HFFc6 (cell line): ENCODE measurements at places on chromosomes 7 and 10.

- DNase-seq = no peak
These were observed 16.4 kb downstream of the SEPHS1 start for GRCh38 chr10:13331646-13332045.

- no peak for DNase-seq
These were observed 29.0 kb upstream of the DGKI start for GRCh38 chr7:137875746-137876145.

DNA sequence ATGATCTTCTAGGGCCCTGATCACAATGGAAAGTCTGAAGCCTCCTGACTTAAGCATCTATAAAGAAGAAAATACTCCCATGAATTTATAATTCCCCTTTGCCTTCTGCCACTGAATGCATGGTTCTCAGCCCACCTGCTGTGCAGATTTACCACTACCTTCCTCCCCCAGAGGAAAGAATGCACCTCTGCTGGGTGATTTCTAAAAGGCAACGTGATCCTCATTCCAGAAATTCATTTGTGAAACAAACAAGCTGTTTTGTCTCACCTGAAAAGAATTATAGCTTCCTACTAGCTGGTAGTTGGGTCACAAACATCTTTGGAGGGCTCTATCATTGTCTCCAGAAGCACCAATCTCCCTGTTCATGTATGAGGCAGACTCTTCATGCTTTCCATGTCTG is 320.2 kb downstream of the CDC14C start:
- DNase-seq = no peak

GRCh38 chr10:51369903-51370302 is 295.6 kb downstream of the PRKG1 start:
- DNase-seq = peak; percentile 51

DNA sequence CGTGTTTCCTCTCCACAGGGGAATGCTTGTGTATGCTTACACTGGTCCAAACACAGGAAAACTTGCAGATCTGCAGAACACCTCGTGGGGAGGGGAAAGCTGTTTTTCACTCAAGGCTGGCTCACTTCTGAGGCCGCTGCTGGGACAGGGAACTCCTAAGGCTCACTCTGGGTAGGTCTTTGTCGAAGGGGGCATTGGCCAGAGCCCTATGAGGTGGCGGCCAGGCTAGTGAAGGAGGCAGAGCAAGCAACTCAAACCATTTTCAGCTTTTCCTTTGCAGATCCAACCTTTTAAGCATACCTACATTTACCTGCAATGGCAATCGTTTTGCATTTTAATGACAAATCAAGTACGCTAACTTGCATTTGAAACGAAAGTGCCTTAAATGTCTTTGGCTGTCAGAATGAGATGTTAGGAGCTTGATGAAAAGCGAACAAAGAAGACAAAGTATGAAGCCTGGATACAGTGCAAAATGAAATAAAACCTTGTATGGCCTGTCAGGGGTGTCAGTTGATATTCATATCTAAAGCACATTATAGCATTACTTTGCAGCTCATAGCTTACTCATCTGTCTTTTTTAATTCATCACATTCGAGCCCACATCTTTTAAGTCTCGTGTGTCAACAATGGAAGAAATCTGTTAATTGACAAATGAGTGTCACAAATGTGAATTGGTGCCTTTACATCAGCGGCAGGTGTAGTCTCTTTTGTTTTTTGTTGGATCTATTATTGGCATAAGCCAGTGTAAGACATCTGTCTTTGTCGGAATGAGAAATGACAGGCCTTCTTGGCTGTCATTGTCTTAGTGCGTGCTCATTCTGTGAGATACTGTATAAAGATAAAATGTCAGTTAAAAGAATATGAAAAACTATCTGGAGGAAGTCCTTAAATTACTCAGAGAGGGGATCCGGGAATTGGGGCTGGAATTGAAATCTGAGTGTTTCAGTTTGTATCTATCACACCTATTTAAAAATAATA is 30.5 kb downstream of the LRMDA start:
- DNase-seq = no peak

GRCh38 chr10:131242007-131242406 is 69.5 kb downstream of the TCERG1L start:
- no peak for DNase-seq

DNA sequence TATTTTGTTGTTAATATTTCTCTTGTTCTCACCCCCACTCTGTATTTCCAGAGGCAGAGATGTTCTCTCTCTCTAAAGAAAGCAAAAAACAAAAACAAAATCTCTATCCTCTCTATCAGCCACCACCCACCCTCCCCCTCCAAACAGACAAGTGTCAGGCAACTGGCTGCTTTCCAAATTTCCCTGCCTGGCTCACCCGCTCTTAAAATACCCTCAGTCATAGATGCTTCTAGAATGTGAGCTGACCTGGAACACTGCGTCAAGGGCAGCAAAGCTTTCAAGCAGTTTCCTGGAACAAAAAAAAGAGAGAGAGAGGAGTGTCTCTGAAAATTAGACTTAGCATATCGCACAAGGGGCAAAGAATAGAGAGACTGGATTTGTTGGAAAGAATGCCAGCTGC is 341.0 kb upstream of the ZMIZ1 start:
- no peak for DNase-seq

DNA sequence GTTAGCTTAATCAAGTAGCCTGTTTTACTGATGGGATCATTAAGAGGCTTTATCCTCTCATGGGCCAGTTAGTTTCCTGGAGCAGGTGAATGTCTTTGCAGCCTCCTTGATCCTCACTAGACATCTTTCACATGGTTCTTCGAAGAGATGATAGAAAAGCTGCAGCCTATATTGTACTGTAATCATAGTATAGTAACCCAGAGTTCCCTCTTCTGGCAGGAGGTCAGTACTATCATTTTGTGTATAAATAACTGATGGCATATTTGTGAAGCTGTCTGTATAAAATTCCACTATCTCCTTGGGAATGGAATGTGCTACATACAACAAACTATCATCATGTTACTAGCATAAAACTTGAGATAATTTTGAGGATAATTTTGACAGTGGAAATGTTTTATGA is 123.8 kb upstream of the PRPS1L1 start:
- no peak for DNase-seq

- no peak for DNase-seq
These were observed 151.4 kb upstream of the FOXP2 start for GRCh38 chr7:114263219-114263618.

DNA sequence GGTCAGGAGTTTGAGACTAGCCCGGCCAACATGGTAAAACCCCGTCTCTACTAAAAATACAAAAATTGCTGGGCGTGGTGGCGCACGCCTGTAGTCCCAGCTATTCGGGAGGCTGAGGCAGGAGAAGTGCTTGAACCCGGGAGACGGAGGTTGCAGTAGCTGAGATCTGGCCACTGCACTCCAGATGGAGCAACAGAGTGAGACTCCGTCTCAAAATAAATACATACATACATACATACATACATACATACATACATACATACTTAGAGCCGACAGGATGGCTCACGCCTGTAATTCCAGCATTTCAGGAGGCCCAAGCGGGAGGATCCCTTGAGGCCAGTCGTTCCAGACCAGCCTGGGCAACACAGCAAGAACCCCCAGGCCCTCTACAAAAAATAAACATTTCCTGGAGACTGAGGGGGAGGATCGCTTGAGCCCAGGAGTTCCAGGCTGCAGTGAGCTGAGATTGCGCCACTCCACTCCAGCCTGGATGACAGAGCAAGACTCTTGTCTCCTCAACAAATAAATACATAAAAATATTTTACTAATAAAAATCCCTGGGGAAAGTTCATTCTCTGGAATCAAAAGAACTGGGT is 90.9 kb upstream of the TNRC18 start:
- DNase-seq = no peak

DNA sequence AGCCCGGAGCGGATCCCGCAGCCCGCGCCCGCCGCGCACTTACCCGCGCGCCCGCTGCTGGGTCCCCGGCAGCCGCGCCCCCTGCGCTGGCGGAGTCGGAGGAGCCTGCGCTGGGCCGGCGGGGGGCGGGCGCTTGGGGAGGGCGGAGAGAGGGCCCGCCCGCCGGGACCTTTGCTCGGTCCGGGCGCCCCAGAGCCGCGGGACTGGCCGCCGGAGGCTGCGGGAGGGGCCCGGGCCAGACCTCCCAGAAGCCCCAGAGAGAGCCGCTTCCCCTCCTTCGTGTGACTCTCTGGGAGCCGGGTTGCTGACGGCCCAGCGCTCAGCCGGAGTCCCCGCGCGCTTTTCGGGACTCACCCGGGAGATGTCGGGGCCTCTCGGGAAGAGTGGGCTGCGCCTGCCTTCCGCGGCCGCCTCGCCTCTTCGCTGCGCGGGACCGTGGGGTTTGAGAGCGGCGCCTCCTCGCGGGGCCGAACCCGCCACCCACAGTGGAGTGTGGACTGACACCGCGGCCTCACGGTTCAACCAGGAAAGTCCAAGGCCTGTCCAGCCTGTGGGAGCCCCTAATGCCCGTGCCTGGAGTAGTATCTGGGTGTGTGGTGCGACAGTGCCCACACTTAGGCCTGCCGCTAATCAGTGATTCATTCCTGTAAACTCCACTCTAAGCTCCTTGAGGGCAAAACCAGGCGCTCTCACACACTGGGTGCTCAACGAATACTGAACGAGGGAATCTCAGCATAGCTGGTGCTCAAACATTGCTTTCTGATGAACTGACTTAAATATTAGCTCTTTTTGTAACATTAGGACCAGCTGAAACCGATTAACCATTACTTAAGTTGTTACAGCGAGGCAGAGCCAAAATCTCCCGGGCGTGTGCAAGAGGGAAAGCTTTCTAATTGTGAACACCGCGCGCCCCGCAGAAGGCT is at the start of gene GSDME:
Gene GSDME, minus strand, starts transcription at position 112 of the 923 bp plus-strand sequence. CDS start 7,690 bp downstream, outside the sequence.
- peak; percentile 60 for DNase-seq

DNA sequence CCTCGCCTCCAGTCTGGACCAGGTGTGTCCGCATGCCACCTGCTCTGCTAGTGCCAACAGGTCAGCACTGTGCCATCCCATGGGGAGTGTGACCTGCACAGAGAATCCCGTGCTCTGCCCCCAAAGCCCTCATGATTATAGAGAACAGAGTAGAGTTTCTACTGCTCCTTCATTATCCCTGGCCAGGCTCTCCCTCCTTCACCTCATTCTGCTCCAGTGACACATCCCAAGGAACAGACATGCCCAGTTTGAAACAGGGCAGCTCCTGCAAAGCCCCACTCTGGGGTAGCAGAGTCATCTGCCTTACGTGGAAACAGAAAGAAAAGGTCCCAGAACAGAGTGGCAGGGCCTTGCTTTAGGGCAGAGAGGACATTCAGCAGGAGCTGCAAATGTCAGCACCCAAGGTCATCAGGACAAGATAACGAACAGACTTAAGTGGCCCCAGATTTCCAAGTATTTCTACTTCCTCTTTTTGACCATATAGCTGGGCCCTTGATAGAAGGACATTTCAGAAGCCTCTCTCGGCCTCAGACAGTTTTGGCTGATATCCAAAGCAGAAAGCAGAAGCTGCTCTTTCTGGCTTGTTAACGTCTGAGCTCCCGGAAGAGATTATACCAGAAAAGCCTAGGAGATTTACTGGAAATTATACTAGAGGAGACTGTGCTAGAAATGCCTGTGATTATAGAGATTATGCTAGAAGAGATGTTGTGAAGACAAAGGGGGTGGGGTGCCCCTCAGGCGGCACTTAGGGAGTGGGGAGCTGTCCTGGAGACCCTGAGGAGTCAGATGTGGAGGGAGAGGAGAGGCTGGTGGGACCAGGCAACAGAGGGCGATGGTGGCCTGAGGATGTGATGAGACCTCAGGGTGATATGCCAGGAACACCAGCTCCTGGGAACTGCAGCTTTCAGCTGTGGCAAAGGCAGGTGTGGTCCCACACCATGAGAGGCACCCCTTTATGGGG is 12.6 kb downstream of the TMEM176B start:
- DNase-seq = no peak

DNA sequence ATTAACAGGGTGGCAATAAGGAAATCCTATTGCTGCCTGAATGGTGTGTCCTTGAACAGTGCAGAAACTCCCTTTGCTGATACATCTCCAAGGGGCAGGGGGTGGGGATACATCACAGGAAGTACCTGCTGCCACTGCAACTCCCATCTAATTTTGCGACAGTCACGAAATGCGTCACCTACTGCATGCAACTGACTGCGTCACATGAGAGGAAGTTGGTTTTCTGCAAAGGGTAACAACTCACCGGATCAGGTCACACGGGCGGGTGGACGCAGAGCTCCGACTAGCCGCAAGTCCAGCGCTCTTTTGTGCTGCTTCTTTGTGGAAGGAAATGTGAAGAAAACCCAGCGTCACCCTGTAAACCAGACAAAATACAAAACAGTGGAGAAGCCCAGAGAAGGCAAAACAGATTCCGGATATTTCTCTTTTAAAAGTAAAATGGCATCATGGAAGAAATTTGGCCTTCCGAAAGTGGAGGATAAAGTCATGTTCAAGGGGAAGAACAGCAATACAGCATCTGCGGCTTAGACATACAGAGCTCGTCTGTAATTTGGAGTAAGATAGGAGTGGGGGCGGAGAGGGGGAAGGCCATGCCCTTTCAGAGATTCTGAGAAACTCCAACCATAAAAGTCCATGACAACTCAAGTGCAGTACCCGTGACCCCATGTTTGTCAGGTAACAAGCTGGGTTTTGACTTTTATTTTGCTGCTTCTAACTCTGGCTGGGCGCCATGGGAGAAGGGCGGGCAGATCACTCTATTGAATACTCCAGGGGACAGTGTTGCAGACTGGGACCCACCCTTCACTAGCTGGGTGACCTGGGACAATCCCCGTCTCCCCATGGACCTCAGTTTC is 32.3 kb upstream of the PLEKHS1 start:
- DNase-seq = no peak

DNA sequence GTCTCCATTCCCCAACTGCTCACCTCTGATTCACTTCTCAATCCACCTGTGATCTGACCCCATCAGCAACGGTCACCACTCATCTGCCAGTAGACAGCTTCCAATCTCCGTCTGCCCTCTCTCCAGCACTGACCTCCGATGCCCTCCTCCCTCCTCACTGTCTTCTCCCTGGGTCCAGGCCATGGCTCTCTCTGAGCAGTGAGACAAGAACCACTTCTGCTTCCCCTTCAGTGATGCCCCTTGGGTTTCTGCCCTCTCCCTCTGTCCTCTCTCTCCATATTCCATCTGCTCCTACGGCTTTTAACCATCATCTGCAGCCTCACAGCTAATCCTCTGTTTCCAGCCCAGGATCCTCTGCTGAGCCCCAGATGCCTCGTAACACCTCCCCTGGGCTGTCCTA is 55.5 kb upstream of the OPALIN start:
- no peak for DNase-seq

DNA sequence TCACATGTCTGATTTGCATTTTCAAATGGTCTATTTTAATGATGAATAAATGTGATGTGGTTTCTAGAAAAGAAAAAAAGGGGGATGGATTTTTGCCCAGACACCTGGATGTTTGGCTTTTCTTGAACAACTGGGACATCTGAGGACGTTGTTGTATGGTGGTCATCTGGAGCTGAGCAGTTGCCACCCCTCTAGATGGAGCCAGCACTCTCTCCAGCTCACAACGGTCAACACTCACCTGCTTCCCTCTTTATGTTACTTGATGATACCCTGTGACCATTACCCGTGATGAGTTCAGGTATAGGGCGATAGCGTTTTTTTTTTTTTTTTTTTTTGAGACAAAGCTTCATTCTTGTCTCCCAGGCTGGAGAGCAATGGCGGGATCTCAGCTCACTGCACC is 30.1 kb upstream of the PAXIP1 start:
- DNase-seq = no peak

GRCh38 chr7:112908086-112908485 is 117.9 kb upstream of the TMEM168 start:
- DNase-seq = no peak
